ENCODE measurements at places on chromosomes 7 and 10. TPM values are rescaled to one million over a fixed set of nuclear protein-coding genes. Genes with fewer than 3 reads are reported as not detected.

GRCh38 chr7:102098986-102099385 lies 187.7 kb upstream of the SH2B2 start:
- DNase-seq = no peak

- no peak for DNase-seq
These were observed 156.5 kb downstream of the ITGA8 start for GRCh38 chr10:15563246-15563645.

DNA sequence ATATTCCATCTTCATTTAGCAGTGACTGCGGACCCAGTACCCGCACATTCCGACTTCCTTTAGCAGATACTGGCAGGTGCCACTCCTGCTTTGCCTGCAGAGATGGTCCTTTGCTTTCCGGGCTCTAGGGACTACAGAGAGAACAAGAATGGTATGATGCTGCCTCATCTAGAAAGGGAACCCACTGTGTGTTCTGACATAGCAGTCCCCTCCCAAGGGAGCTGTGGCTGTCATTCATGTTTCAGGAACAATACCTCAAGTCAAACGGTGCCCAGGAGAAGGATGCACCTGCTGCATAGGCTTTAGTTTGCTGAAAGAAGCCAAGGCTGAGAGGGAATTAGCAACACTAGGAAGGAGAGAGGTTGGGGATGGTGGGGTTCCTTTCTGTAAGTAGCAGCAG lies 15.9 kb upstream of the TMEM72 start:
- no peak for DNase-seq

DNA sequence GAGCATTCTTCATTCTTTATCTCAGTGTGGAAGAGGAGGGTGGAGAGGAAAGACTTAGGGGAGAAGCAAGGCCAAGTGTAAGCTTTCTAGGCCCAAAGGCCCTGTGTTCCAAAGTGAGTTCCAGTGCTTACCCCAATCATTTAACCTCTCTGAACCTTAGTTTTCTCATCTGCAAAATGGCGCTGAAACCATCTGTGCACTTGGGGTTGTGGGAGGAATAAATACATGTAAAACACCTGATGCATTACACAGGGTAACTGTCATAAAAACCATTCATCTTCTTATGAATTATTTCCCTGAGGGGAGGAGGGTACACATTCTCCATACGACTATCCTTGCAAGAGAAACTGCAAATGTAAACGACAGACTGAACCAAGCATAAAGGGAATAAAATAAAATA lies 19.0 kb downstream of the PIK3AP1 start:
- no peak for DNase-seq

Gene CPXM2
- 81.6 TPM for total RNA-seq

DNA sequence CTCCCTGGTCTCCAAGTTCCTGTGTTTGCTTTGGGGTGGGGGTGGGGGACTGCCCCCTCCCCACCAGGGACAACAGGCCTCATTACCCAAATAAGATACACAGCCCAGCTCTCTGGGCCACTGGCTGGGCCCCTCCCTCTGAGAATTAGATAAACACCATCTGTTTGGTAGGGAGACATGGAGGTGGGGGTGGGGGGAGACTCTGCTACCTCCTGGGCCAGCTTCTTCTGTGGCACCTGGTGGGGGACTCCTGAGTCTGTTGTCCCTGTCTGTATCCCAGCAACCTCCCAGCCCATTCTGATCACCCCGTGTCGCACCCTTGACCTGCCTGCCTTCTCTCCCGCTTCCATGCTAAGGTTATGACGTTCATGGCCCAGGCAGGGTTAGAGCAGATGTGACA lies 5.8 kb downstream of the MLXIPL start:
- no peak for DNase-seq

Gene COX15
- total RNA-seq = 32.5 TPM

GRCh38 chr10:34299105-34299611 lies 515.9 kb downstream of the PARD3 start:
- DNase-seq = no peak

GRCh38 chr10:24882047-24882698 lies 70.2 kb downstream of the PRTFDC1 start:
- no peak for DNase-seq

Data from sciatic nerve (tissue), 2 donors.